ENCODE measurements at places on chromosomes 3 and 15.
A peak's percentile ranks its signal among the peaks of the same experiment; 100 is the strongest.

GRCh38 chr3:186361762-186362536, at the start of gene DGKG:
TSS of gene DGKG (minus strand) at chr3:186362234. CDS start at chr3:186320459, 41,775 bp downstream.
- DNase-seq = peak; percentile 80

- no peak for DNase-seq
Observed at GRCh38 chr15:39564972-39565665, 15.8 kb upstream of the THBS1 start.

DNA sequence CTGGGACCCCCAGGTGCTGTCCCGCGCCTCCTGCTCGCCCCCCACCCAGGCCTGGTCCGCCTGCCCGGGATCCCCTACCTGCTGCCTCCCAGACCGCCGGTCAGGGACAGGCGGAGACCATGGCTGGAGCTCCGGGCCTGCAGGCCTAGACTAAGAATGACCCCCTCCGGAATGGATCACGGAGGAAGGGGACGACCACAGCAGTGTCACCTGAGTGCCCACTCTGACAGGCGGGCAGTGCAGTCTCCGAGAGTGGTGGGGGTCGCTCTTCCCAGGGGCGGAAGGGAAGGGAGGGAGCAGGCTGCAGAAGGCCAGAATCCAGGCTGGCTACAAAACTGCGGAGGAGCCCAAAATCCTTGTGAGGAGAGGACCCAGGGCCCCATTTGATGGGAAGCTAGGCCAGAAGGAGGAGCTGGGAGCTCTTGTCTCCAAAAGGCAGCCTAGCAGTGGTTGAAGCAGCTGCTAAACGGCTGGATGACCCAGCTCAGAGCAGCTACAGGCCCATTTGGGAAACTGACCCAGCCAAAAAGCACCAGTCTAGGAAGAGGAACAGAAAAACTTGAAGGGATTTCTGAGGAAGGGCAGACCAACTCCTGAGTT, 908 bp upstream of the RAB43 start:
- no peak for DNase-seq

DNA sequence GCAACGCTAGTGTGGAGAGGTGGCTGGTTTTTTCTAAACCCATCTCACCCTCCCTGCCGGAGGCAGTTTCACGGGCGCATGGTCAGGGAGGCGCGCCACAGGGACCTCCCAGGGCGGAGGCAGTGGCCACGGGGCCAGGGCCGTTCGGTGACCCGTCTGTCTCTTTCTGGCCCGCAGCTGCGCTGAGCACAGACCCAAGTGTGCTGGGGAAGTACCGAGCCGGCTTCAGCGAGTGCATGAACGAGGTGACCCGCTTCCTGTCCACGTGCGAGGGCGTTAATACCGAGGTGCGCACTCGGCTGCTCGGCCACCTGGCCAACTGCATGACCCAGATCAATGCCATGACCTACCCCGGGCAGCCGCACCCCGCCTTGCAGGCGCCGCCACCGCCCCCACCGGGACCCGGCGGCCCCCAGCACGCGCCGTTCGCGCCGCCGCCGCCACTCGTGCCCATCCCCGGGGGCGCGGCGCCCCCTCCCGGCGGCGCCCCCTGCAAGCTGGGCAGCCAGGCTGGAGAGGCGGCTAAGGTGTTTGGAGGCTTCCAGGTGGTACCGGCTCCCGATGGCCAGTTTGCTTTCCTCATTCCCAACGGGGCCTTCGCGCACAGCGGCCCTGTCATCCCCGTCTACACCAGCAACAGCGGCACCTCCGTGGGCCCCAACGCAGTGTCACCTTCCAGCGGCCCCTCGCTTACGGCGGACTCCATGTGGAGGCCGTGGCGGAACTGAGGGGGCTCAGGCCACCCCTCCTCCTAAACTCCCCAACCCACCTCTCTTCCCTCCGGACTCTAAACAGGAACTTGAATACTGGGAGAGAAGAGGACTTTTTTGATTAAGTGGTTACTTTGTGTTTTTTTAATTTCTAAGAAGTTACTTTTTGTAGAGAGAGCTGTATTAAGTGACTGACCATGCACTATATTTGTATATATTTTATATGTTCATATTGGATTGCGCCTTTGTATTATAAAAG, 1.8 kb downstream of the HES1 start:
- peak; percentile 86 for DNase-seq

DNA sequence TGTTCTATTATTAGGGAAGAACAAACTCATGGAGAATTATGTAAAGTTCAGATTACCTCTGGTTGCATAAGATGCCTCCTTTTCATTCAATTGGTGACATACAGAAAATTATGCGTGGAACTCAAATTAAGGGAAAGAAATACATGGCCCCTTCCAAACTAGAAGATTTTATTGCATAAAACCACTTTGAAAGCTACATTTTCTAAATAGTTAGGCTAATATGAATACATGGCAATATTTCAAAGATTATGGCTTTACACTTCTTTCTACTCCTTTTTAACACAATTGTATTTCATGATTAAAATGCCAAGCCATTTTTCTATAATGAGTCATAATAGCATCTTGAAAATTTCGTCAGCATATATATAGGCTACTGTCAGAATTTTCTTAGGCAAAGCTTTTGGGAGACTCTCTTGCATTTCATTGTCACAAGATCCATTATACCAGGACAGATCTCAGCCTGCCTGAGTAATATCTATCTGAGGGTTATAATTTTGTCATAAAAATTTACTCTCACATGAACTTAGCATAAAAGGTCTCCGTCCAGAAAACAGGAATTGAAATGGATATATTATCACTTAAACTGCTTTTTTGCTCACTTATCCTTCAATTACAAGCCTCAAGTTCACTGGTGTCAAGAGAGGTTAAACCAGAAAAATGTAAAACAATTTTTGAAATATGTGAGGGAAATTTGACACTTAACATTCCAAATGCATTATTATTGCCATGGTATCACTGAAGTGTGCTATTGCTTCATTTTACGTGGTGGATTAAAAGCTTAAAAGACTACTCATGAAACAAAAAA, 37.1 kb downstream of the CPA3 start:
- DNase-seq = no peak

GRCh38 chr3:140752499-140752898, 74.6 kb downstream of the TRIM42 start:
- no peak for DNase-seq

GRCh38 chr15:96011136-96011535, 319.4 kb upstream of the NR2F2 start:
- no peak for DNase-seq

GRCh38 chr3:189488241-189488767, 142.9 kb upstream of the TP63 start:
- DNase-seq = no peak

GRCh38 chr15:83310521-83311456, 26.3 kb upstream of the BNC1 start:
- no peak for DNase-seq

GRCh38 chr3:132785292-132785691, 63.1 kb upstream of the NPHP3 start:
- no peak for DNase-seq

- DNase-seq = no peak
Observed at GRCh38 chr15:101578443-101578894, 73.7 kb downstream of the TM2D3 start.

DNA sequence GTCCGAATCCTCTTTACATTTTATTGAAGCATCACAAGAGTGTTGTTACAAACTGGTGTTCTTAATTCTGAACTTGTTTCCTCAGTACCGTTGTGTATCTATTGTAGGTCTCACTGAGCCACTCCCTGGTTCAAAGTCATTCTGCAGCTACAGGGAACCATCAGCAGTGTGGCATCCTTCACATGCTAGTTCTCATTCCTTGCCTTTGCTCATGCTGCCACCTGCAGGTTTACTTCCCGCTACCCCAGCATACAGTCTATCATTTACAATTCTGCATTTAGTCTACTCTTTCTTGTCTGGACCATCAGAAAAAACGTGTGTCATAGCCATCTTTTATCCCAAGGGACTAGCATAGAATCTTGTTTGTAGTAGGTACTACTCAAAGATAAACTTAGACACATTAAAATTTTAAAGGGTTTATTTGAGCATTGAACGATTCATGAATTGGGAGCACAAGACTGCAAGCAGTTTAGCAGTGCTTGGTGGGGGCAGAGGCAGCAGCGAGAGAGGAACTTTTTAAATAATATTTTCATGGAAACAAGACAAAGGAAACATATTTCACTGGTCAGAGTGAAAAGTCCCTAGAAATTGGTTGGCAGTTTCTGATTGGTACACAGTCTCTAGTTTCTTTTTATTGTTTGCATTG, 402.1 kb downstream of the CADM2 start:
- DNase-seq = no peak

- no peak for DNase-seq
Observed at GRCh38 chr15:87940768-87941167, 315.8 kb downstream of the NTRK3 start.

DNA sequence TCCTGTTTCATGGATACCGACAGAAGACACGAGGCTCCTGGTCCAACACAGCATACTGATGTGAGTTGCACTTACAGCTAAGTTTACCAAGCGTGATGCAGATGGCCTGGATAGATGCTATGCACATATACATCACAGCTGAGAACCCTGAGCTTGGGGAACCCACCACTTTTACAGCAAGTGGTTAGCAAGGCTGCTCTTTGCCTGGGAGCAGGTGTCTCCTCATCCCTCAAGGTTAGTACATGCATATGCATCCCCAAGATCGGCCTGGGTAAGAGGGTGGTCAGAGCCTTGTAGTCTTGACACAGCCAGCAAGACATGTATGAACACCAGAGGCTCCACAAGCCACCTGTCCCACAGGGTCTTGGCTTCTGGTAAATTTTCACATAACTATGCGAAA, 28.3 kb downstream of the LRRC2 start:
- no peak for DNase-seq

All from lower lobe of right lung (tissue), 2 donors.